ENCODE measurements at places on chromosomes 11 and 22.

DNA sequence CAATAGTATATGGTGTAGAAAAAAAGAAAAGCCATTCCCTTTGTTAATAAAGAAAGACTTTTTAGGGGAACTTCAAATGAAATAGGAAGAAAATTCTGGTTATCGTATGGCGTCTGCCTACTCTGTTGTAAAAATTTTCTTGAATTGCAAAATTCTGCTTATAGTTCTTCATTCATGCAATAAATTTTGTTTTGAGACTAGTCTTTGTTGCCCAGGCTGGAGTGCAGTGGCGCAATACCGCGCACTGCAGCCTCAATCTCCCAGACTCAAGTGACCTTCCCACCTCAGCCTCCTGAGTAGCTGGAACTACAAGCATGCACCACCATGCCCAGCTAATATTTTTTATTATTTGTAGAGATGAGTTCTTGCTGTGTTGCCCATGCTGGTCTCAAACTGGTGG is 5.8 kb downstream of the DDIAS start:
- DNase-seq = no peak

DNA sequence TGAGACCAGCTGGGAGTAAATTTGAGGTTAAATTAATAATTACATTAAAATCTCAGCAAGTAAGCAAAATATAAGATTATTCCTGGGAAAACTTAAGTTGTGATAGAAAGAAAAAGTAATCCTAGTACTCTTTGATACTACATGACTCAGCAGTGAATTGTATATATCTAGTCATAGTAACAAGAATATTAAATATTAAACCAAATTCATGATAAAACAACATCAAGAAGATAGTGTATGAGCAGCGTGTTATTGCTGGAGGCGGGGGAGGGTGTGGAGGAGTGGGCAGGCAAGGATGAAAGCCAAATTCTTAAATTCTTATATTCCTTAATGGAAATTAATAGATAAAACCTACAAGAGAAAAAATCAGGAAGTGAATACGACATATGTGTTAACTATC is 95.2 kb downstream of the WT1 start:
- no peak for DNase-seq

GRCh38 chr11:102451041-102451680 is 1.4 kb downstream of the TMEM123 start:
- no peak for DNase-seq

GRCh38 chr11:73946798-73947458 is 3.9 kb upstream of the DNAJB13 start:
- no peak for DNase-seq

GRCh38 chr11:102669664-102670063 is 35.9 kb downstream of the MMP27 start:
- DNase-seq = no peak

DNA sequence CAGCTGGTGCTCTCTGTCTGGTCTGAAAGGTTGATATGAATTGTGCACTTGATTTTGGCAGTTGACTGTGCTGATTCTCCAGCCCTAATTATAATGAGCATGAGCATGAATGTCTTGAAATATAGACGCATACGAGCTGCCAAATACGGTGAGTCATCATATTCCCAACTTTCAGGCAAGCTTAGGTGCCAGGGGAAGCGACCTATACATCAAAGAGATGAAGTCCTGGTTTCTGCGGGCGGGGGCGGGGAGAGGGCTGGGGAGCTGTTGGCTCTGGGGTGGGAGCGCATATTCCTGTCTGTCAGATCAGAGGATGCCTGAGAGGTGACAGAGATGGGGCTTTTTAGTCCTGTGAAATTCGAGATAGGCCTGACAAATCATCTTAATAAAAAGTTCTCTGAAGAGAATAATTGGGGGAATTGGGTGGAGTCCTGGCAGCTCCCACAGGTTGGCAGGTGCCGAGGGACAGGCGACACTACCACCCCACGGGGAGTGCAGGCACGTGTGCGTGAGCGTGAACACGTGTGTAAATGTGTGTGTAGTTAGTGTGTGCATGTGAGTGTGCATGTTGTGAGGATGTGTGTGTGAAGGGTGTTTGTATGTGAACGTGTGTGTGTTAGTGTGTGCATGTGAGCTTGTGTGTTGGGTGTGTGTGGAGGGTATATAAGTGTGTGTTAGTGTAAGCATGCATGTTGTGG is 865.3 kb downstream of the TBC1D22A start:
- DNase-seq = no peak

Measured in activated CD8-positive, alpha-beta memory T cell treated with anti-CD3 and anti-CD28 coated beads for 1 hour (primary cell).